Stimulated activated CD8-positive, alpha-beta memory T cell treated with anti-CD3 and anti-CD28 coated beads, Interleukin-15, amount 100 ng/mL, for 48 hours (primary cell): ENCODE measurements at places on chromosomes 2 and 18.

DNA sequence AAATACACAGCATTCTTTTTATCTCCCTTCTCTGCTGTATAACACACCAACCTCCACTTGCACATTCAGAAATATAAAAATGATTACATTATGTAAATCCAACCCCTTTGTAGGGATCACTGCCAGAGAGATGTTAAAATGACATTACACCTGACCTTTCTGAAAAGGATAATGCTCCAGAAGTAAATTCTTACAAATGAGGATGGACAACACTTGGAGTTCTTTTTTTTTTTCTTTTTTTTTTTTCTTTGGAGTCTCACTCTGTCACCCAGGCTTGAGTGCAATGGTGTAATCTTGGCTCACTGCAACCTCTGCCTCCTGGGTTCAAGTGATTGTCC is 20.3 kb upstream of the AGFG1 start:
- no peak for DNase-seq

DNA sequence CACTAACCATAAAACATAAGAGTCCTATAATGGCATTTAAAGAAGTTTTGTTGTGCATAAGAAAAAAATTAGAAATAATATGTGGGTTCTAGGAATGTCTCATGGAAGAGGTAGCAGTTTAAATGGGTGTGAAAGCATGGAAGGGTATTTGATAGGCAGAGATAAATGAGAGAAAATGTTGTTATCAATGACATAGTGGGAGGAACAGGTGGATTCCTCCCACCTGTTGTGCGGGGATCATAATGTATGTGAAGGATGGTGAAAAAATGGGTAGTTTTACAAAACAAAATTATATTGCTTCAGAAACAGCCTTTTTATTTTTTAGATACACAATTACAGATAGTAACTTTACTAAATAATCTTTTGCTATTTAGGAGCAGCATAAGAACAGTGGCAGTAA is 41.7 kb downstream of the RIT2 start:
- DNase-seq = no peak

DNA sequence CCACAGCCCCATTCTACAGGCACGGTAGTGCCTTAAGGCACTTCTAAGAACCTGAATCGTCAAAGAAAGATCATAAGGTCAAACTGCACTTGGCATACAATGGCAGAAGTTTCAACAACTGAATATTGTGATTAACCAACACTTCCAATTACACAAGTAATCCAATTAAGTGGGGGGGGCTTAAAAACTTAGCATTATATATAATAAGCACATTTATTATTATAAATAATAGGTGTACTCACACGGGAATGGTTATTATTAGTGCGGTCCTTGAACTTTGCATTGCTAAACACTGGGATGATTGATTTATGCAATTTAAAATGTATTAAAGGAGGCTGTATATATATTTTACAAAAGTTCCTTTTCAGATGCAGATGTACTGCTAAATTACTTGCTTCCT is 7.6 kb downstream of the APCDD1 start:
- DNase-seq = no peak

GRCh38 chr2:218607436-218608115 is at the start of gene PLCD4:
TSS of gene PLCD4 (plus strand) at chr2:218607899. CDS start at chr2:218615740, 7,841 bp downstream.
- DNase-seq = no peak

- DNase-seq = no peak
Measured at GRCh38 chr2:213246497-213247281, 37.6 kb upstream of the SPAG16 start.

DNA sequence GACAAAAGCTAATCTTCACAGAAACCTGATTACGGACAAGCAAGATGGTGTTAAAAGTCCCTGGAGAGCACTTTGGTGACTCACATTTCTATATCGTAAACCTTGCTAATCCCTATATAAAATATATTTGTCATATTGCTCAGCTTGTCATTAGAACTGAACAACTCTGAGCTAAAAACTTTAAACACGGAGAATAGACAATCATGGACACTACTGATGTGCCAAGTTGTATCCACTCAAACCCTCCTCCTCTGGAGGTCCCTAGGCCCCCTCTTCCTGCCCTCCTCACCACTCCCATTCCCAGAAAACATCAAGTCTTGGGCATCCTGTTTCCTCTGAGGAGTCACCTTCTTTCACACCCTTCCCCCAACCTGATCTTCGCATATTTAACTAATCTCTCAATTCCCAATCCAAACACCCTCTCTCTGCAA is 138.7 kb upstream of the PID1 start:
- no peak for DNase-seq

DNA sequence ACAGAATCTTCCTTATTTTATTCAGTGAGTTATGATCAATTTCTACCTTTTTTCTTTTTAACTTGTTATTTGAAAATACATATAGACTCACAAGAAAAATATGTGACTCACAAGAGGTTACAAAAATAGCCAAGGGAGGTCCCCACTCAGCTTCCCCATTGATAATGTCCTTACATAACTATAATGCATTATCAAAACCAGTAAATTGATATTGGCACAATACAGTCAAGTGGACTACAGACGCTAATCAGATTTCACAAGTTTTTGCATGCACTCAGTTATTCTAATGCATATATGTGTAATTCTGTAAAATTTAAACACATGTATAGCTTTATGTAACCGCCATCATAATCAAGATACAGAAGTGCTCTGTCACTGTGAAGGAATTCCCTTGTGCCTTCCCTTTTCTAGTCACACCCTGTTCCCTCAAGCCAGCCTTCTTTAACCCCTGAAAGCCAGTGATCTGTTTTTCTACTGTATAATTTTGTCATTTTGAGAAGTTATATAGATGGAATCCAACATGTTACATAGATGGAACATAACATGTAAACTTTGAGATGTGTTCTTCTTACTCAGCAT is 118.4 kb downstream of the ALMS1 start:
- no peak for DNase-seq
